ENCODE measurements at places on chromosomes 2 and 18. TPM values are rescaled to one million over a fixed set of nuclear protein-coding genes. Genes with fewer than 3 reads are reported as not detected.
A peak's percentile ranks its signal among the peaks of the same experiment; 100 is the strongest.

EVX2 gene
- total RNA-seq: not detected

BOLL gene
- not detected for total RNA-seq

TWIST2 gene
- total RNA-seq: 2.7 TPM

TMEM200C gene
- total RNA-seq: 0.96 TPM

COPS9 gene
- 190 TPM for total RNA-seq

IL36RN gene
- total RNA-seq: not detected

TUBB8B gene
- not detected for total RNA-seq

GPR75 gene
- total RNA-seq: 0.82 TPM

GRCh38 chr2:3405876-3406275 lies 26.4 kb downstream of the TRAPPC12 start:
- DNase-seq: peak; percentile 43

- no peak for DNase-seq
Observed at GRCh38 chr2:144668493-144669110, 148.7 kb upstream of the ZEB2 start.

GRCh38 chr2:166234112-166234846 lies 106.5 kb upstream of the SCN1A start:
- DNase-seq: no peak

GRCh38 chr2:2007551-2008501 lies 263.5 kb upstream of the PXDN start:
- DNase-seq: no peak

- no peak for DNase-seq
Observed at GRCh38 chr2:10085668-10086059, 5.5 kb upstream of the CYS1 start.

GRCh38 chr2:6771634-6772611 lies 93.8 kb downstream of the CMPK2 start:
- DNase-seq: no peak

GRCh38 chr2:202716114-202716718 lies 81.4 kb downstream of the FAM117B start:
- DNase-seq: no peak

DNA sequence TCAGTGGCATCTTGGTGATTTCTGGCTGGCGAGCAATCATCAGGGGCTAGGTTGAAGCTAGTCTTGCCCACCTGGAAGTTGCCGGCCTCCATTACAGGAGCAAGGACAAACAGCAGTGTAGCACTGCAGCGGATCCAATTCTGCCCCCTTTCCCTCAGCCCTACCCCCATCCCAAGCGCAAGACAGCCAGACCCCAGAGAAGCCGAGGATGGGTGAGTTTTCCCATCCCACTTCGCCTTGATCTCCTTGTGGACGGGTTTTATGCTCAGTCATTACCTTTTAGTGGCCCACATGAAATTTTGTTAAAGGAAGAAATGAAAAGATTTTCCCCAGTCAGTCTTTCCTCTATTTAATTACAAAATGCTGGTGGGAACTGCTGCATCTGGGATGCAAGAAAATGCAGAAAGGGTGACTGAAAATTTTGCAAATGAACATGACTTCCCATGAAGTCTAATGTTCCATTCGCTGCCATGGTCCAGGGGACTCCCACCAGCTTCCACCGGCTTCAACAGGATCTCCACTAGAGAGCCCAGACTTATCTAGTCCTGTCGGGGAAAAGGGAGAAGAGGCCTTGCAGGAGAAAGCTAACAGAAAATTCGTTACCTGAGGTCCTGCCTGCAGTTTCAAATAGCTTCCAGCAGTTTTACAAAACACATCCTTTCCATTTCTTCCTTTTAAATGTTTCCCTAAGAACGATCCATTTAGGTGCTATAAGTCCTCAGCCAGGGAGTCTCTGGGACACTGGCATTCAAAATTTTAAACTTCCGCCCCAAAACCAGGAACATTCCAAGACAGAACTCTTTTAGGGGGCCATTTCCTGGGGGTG lies 1.9 kb upstream of the HOXD9 start:
- DNase-seq: no peak

- DNase-seq: no peak
Observed at GRCh38 chr2:187617120-187617519, 62.9 kb upstream of the TFPI start.

GRCh38 chr18:31686986-31687928 lies 2.9 kb upstream of the B4GALT6 start:
- no peak for DNase-seq

GRCh38 chr2:11657646-11658045 lies 12.3 kb downstream of the NTSR2 start:
- DNase-seq: no peak

GRCh38 chr2:209579230-209579749 lies 155.4 kb downstream of the MAP2 start:
- no peak for DNase-seq

DNA sequence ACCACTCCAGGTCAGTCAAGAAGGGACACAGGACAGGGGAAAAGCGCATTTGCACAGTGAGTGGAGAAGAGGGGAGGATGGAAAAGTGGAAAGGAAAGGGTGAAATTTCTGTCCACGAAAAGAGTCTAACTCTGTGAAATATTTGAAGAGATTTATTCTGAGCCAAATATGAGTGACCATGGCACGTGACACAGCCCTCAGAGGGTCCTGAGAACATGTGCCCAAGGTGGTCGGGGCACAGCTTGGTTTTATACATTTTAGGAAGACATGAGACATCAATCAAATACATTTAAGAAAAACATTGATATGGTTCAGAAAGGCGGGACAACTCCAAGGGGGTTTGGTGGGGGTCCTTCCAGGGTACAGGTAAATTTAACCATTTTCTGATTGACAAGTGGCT lies 111.1 kb downstream of the MYT1L start:
- DNase-seq: no peak
